ENCODE measurements at places on chromosomes 2 and 18.

DNA sequence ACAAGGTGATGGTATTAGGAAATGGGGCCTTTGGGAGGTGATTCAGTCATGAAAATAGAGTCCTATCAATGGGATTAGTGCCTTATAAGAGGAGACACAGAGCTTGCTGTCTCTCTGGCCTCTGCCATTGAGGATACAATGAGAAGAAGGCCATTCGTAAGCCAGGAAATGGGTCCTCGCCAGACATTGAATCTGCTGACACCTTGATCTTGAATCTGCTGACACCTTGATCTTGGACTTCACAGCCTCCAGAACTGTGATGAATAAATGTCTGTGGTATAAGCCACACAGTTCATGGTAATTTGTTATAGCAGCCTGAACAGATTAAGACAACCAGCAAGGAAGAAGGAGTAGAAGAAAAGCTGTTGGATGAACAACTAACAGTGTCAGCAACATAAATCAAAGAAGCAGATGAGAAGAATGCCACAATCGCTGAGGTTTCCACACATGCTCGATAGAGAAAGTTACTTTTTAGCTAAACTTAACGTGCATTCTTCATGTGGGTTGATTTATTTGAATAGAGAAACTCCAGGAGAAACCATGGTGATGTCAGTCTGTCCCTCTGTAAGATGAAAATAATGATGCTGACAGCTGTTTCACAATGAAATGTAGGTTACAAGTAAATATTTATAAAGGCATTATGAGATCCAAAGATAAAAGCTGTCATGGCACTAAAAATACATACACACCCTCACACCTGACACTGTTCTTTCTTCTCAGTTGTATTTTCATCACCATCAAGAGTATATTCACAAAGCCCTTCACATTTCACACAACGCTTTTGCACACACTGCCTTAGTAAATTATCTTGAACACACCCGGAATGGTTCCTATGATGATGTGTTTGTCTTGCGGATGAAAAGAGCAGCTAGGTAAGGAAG, 153.7 kb upstream of the NCK2 start:
- no peak for ATAC-seq

DNA sequence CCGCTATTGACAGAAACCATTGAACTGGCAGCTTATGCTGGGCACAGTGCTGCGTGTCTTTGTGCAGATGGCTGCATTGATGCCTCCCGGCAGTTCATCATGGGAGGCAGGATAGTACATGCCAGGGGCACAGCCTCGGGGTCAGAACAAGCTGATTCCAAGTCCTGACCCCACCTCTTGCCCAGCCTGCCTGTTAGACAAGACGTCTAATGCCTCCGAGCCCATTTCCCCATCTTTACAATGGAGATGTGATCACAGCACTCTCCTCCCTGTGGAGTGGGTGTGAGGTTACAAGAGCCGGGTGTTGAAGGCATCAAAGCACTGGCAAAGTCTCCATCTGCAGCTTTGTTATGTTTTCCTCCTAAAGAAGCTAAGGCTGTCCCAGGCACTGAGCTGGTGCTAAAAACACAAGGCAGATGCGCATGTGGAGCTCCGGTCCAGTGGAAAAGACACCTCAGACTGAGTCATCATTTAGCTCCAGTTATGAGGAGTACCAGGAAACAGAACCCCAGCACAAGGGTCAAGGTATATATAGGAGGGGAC, 125.7 kb upstream of the EPAS1 start:
- ATAC-seq = no peak

- ATAC-seq = no peak
Measured at GRCh38 chr2:43438858-43439655, 156.8 kb downstream of the THADA start.

DNA sequence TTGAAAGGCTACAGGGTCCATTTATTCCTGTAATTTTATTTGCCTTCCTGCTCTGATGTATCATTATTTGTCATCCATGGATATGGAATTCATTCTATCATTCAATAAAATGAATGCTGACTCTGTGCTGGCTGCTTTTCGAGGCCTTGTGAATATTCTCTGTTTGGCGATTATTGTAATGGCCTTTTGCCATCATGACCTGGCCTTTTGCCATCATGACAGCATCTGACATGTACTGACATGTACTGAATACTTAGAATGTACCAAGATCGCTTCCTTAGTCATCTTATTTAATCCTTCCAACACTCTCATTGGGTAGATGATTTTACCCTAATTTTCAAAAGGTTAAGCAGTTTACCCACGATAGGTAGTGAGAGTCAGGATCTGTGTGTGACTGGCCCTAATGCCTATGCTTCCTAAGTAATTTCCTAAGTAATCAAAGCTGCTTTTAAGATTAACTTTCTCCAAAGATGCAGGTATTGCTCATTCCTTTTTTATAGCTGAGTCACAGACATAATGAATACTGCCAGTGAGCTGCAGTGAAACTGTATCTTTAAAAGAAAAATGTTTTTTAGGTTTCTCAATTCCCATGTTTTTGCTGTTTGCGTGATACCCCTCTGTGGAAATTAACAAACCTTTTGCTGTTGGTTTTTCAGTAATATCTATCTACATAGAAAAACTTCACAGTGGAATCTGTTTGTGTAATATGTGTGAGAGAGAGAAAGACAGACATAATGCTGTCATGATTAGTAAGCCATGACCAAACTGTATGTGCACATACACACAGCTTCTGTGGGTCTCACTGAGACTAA, 127.8 kb downstream of the CERS6 start:
- no peak for ATAC-seq

- no peak for ATAC-seq
Measured at GRCh38 chr2:143802242-143802641, 673.0 kb downstream of the ARHGAP15 start.
